ENCODE measurements at places on chromosomes 1 and 21.
A peak's percentile ranks its signal among the peaks of the same experiment; 100 is the strongest.

GRCh38 chr1:54668567-54668966 is 27.0 kb downstream of the MROH7 start:
- no peak for DNase-seq

DNA sequence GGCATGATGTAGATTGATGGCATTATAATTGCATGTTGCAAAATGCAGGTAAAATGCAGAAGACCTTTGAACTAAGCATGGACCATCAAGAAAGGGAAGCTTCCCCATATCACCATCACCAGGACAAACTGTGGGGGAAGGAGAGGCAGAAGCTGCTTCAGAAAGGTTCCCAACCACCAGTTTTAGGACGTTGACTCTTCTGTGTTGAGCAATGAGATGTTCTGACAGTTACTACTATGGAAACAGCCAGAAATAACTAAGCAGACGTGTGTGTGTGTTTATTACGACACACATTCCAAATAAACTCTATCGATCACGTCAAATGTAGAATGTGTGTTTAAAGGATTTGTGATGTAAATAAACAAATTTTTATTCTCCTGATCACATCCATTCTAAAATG is 110.2 kb upstream of the PLD5 start:
- no peak for DNase-seq

GRCh38 chr1:25834894-25835293 is 15.1 kb downstream of the MTFR1L start:
- DNase-seq: no peak

- DNase-seq: no peak
These were observed at the start of gene FCRL5 for GRCh38 chr1:157551694-157552693. Gene FCRL5 (minus strand): TSS chr1:157552515. CDS start chr1:157552362, 153 bp downstream.

DNA sequence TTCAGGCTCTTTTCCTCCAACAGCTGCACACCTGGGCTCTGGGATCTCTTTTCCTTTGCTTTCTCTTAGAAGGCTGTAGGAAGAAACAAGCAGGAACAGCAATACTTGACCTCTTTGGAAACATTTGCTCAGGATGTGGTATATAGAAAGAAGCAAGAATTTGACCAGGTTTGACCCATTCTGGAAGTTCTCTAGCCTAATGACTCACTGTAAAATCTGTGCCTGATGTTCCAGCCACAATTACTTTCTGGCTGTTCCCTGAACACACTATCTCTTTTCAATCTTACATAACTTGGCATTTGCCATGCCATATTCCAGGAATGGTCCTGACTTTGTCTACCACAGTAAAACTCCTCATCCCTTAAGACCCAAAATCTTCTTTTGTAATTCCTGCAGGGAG is 419.9 kb upstream of the DAB1 start:
- DNase-seq: no peak

GRCh38 chr1:54837002-54837853 is 36.1 kb upstream of the TTC22 start:
- no peak for DNase-seq

GRCh38 chr1:219434285-219434922 is 178.5 kb downstream of the ZC3H11B start:
- DNase-seq: no peak

DNA sequence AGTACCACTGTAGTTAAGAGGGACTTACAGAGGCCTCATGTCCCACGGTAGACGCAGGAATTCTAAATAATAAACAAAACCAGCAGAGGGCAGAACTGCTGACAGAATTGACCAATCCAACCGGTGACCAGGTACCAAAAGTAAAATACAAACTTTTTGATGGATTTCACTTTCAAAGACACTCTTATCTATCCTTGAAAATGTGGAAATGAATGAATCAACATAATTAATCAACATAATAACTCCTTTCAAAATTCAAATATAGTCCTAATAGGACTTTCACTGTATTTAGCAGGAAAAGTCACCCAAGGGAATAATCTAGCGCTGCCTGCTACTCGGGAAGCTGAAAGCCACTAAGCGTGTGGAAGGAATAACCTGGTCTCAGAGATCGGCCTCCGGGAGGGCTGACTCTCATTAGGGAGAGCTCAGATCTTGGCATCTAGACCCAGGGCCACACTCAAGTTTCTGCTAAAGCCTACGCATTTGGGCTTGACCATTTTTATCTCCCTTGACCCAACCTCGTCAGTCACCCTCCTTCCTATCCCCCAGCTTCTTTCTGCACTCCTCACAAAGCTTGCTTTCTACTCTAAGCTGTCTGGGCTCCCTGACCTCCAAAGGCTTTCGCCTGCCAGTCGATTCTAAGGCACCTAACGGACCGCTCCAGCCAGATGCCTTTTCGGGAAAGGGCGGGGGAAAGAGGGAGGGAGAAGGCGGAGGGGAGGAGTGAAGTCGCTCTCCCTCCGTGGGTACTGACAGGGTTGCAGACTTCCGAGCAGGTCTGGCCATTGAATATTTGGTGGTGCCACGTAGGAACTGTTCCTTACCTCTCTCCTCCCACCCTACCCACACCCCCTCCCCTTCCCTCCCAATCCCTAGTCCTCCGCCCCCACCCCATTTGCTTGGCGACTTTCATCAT is 1.6 kb downstream of the COL11A1 start:
- DNase-seq: peak; percentile 60

DNA sequence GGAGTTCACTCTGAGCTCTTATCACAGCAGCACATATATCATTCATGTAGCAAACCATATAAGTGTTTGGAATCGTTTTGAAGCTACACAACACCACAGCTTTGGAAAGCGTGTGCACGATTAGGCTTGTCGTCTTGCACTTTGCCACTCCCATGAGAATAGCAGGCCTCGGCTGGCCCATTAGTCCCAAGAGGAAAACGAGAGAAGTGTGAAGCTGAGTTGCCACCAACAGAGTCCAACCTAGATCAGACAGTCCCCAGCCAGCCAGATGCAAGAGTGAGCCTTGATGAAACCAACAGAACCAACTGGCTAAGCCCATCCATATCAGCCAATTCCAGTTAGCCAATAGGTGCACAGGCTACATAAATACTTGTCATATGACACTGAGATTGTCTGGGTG is 238.4 kb downstream of the C1orf94 start:
- no peak for DNase-seq

GRCh38 chr1:218315638-218316037 is 29.5 kb upstream of the TGFB2 start:
- DNase-seq: no peak

DNA sequence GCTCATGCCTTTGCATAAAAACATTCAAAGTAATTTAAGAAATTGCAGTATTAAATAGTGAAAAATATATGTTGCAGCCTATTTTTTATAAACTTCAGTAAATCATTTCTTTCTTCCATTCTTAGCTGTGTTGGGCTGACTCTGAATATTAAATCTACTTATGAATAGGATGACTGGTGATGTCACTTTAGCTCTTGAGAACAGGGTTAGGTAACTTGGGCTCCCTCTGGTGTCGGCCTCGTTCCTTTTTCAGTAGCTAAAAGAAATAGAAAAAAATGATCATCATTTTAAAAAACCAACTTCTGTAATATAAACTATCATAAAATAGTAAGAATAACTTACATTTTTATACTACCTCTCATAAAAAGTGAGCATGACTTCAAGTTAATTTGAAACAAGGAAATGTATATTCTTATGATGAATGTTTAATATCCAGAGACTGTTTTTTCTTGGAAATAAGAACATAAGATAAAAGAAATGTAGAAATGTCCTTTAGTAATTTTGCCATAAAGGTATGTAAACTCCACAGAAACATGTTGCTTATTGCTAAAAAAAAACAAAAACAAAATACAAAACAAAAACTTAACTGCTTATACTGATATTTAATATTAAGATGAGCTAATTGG is 26.8 kb upstream of the NCAM2 start:
- peak; percentile 69 for DNase-seq

DNA sequence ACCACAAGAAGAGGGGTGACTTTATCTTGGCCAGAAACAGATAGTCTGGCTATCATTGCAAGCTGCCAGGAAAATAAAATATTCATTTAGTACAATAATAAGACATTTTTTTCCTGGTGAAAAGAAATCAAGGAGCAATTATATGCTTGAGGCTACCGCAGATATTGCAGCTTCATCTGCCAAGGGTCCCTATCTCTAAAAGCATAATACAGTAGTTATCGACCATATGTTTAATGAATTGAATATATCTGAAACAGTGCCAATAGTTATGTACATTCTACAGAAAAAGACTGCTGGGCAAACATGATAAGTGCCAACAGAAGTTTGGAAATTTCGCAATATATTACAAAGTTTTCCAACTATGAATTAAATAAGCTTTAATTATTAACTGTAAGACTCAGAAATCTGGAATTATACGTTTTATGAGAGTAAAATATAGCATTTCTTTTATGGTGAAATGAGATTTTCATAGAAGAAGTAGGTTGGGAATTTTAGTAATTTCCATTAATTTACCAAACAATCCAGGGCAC is 561.1 kb upstream of the ZP4 start:
- DNase-seq: no peak

GRCh38 chr1:203186446-203187303 is at the start of gene CHI3L1:
Gene CHI3L1 (minus strand): TSS chr1:203186704. CDS start chr1:203186623, 81 bp downstream.
- no peak for DNase-seq

GRCh38 chr1:196183941-196184340 is 424.3 kb downstream of the KCNT2 start:
- no peak for DNase-seq

GRCh38 chr21:35035581-35035980 is 13.5 kb downstream of the RUNX1 start:
- DNase-seq: no peak

GRCh38 chr1:112872551-112872962 is 83.4 kb downstream of the SLC16A1 start:
- DNase-seq: no peak

GRCh38 chr21:24628046-24628445 is 979.2 kb downstream of the MRPL39 start:
- no peak for DNase-seq

DNA sequence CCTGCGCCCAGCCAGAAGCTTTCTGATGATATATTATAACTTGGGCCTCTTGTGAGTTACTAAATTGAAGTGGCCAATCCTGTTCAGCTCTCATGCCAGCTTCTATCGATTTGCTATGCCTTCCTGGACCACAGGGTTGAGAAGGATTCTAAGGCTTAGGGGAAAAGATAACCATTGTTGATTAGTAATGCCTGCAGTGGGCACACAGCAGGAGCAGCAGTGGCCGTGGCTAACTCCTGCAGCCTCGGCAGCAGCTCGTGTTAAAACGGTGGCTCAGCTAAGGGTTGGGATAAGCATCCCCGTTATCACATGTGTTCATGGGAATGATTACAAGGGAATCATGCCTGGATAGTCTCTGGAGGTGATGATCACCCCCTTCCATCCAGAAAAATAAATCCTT is 20.5 kb upstream of the KCNE2 start:
- no peak for DNase-seq

DNA sequence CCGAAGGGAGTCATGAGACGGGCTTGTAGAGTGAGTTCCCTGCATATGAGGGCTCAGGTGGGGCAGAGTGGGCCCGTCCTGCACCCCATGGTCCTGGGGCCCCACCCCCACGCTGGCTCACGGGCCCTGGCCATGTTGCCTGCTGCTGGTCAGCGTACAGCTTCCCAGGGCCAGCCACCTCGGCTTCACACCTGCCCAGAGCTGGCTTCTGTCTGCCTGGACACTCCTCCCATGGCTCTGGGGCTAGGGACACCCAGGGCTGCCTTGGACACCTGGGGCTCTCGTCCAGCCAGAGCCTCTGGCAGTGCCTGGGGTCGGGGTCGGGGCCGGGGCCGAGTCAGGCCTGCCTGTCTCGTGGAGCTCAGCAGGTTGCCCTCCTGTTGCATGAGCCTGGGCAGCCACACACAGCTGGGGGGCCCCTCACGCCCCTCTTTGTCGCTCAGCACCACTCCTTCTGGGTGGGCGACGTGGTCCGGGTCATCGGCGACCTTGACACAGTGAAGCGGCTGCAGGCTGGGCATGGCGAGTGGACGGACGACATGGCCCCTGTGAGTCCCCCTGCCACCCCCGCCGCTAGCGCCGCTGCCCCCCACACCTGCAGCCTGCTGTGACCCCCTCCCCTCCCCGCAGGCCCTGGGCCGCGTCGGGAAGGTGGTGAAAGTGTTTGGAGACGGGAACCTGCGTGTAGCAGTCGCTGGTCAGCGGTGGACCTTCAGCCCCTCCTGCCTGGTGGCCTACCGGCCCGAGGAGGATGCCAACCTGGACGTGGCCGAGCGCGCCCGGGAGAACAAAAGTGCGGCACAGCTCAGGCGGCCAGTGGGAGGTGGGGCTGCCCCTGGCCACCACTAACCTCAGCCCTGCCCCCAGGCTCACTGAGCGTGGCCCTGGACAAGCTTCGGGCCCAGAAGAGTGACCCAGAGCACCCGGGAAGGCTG is 5.5 kb upstream of the MMP23B start:
- DNase-seq: no peak

DNA sequence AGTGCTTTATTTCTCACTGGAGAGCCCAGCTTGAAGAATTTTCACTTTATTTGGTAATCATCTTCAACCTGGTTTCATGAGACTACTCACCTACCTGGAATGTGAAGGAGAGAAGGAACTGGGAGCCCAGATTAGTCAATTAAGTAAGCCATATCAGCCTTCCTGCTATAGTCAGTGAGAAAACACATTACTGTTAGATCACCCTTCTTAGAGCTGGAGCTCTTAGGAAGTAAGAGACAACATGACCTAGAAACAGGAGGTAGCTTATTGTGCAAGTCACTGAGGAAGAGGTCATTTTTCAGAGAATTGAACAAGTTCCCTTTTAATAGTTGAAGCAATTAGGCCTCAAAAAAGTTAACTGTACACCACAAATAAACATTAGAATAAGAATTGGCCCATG is 49.2 kb upstream of the TEKT2 start:
- DNase-seq: no peak

GRCh38 chr1:205257735-205258134 is 30.0 kb downstream of the TMCC2 start:
- DNase-seq: no peak

GRCh38 chr1:20057886-20058420 is 12.0 kb upstream of the PLA2G5 start:
- no peak for DNase-seq

GRCh38 chr1:41449326-41449921 is 35.1 kb downstream of the EDN2 start:
- no peak for DNase-seq

- no peak for DNase-seq
These were observed 87.2 kb downstream of the MRPL37 start for GRCh38 chr1:54287176-54287650.

GRCh38 chr1:40903106-40903505 is 40.9 kb upstream of the CITED4 start:
- DNase-seq: no peak

DNA sequence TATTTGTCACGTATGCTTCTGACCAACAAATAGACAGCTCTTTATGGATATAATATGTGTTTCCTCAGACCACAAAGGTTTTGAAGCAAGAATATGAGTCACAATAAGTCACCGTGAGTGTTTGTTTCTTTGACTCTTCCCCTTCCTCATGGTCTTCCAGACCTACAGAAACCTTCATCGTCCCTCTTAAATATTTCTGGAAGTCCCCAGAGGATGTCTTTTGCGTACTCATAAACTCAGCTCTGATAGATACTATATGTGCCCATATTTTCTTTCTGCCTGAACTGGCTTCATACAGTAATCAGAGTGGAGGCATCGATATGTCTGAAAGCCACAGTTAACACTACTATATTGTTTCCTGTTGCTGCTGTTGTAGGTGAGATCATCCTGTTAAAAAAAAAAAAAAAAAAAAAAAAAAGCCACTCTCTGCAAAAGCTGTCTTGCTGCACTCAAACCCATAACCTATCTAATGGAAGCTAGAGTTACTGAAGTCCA is 38.4 kb downstream of the ADAMTS1 start:
- no peak for DNase-seq

Measured in hematopoietic multipotent progenitor cell (in vitro differentiated cells).